Activated CD8-positive, alpha-beta memory T cell treated with anti-CD3 and anti-CD28 coated beads for 1 hour (primary cell): ENCODE measurements at places on chromosomes 2 and 18.

GRCh38 chr18:11663439-11664029 is 25.5 kb upstream of the GNAL start:
- no peak for DNase-seq

DNA sequence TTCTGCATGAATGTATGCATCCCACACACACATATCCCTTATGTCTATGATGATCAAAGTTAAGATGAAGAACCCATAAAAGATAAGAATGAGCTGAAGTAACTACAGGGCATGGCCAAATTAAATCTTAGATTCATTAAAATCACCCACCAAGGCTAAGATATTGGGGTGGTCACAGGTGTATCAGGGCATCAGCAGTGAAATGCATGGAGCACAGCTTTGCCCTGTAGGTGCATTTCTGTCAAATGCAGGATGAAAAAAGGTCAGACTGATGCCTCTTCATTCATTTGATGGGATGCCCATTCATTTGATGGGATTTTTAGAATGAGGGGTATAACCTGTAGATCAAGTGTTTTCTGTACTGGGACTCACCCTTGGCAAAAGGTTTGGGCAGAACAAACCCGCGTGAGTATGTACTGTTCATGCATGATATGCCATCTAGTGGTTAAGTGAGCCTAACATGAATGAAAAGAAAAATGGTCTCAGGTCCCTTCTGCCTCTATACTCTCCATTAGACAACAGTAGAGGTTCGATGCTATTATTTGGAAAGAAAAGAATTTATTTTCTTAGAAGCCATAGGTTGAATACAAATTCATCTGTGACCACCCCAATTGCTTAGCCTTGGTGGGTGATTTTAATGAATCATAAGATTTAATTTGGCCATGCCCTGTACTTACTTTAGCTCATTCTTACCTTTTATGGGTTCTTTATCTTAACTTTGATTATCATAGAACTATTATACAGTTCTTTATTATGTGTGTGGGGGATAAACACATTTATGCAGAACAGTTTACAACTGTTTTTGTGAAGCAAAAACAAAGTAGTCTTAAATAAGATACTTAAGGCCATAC is 43.2 kb upstream of the NOSTRIN start:
- no peak for DNase-seq

GRCh38 chr2:72051204-72051603 is 96.5 kb downstream of the CYP26B1 start:
- DNase-seq = no peak

DNA sequence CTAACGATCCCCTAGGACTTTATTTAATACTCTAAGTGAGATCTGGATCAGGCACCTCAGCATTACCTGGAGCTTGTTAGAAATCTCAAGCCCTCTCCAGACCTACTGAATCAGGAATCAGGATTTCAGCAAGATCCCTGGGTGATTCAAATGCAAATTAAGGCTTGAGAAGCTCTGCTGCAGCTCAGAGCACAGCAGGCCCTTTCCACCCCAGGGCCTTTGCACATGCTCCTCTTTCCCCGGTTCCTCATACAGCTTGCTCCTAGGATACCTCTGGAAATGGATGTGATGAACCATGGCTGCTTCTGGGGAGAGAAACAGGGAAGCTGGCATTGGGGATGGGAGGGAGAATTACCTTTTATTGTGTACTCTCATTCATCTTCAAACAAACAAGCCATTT is 40.3 kb upstream of the MGAT4A start:
- DNase-seq = no peak

- DNase-seq = no peak
Observed at GRCh38 chr2:176496761-176497160, 227.5 kb downstream of the MTX2 start.

DNA sequence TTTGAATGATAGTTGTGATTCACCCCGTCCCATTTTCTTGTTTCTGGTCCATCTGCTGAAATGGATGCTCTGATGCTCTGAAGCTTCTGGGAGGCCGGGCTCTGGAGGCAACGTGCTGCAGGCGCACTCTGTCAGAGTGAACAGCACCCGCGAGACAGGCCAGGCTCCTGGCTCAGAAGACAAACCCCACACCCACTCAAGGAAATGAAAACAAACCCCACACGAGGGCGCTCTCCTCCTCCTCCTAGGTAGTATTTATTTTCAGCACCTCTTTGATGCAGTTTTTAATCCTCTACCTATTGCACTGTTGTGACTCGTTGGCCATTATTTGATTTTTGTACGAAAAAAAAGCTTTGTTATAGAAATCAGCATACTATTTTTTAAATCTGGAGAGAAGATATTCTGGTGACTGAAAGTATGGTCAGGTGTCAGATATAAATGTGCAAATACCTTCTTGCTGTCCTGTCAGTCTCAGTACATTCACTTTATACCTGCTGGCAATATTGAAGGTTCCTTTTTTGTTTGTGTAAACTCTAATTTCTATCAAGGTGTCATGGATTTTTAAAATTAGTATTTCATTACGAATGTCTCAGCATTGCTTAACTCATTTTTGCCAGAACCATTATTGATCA is 10.3 kb upstream of the CHST10 start:
- DNase-seq = peak; percentile 45

- DNase-seq = no peak
Observed at GRCh38 chr2:215693999-215694580, 258.2 kb upstream of the FN1 start.

- DNase-seq = no peak
Observed at GRCh38 chr2:70686577-70687460, 81.2 kb downstream of the ADD2 start.

GRCh38 chr18:68448736-68449135 is 266.2 kb downstream of the TMX3 start:
- no peak for DNase-seq
